Stimulated activated CD4-positive, alpha-beta T cell treated with anti-CD3 and anti-CD28 coated beads, Interleukin-2, amount 100 ng/mL, for 48 hours (primary cell): ENCODE measurements at places on chromosomes 16 and 17.

- no peak for DNase-seq
Observed at GRCh38 chr17:67043283-67043682, 1.1 kb upstream of the CACNG1 start.

DNA sequence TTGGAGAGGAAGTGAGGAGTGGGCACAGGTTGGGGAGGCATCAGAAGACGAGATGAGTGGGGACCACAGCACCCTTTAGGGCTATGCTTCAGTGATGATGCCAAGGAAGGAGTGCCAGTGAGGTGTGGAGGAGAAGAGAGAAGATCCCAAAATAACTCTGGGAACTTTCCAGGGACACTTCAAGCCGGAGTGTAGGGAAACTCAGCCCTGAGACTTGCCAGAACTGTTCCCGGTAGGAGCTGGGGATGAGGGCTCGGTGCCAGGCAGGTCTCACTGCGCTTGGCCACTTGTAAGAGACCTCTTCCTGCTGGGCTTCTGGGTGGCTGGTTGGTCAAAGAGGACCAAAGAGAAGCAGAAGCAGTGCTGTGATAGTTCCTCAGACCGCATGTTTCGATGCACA, 63.6 kb downstream of the SHISA6 start:
- no peak for DNase-seq

- DNase-seq, result no peak
Observed at GRCh38 chr17:28937044-28937729, 14.1 kb downstream of the PHF12 start.

GRCh38 chr17:72077326-72077960, 43.4 kb upstream of the SOX9 start:
- no peak for DNase-seq

- no peak for DNase-seq
Observed at GRCh38 chr17:29143894-29144293, 36.3 kb downstream of the MYO18A start.

DNA sequence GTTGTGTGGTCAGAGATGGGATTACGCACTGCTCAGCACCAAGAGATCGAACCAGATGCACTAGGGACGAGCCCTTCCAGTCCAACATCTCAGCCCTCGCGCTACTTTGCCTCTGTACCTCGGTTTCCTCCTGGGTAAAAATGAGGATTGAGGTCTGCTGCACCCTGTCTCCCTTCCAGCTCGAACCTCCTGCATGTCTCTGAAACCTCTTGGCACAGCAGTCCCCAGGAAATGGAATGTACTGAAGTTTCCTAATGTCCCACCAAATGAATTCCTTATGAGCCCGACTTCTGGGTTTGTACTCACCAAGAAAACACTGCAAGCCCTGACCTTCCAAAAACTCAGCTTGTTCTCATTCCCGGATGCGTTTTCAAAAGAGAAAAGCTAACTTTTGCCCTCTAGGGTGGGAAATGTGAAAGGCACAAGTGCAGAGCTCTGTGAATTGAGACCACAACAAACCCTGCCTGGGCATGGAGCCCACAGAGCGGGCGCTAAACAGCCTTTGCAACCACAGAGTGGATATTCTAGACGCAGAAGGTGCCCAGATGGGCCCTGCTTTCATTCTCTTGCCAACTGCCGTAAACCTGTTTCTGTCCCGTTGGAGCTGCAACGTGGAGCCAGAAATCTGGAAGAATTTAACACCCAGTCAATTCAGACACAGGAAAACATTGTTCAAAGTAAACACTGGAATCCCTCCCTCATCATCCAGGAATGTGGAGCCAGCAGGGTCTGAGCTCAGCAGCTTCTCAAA, 10.3 kb downstream of the CDRT4 start:
- no peak for DNase-seq

DNA sequence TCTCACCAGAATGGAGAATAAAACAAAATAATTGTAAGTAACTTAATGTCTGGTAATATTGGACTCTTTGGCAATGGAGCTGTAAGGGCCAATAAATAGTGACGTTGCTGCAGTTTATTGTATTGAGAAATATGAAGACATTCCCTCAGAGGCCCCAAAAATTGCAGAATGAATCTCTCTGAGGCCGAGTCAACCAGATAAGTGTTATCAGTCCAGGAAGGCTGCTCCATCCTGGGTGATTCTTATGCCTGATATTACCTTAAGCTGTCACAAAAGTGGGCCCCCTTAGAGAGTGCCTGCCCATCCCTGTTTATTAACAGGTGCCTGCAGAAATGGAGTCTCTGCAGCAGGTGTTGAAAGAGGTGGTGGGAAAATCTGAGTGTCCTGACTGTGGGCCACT, 219.2 kb downstream of the HS3ST4 start:
- no peak for DNase-seq

GRCh38 chr17:80082403-80083135, 18.8 kb upstream of the GAA start:
- DNase-seq, result peak; percentile 58

DNA sequence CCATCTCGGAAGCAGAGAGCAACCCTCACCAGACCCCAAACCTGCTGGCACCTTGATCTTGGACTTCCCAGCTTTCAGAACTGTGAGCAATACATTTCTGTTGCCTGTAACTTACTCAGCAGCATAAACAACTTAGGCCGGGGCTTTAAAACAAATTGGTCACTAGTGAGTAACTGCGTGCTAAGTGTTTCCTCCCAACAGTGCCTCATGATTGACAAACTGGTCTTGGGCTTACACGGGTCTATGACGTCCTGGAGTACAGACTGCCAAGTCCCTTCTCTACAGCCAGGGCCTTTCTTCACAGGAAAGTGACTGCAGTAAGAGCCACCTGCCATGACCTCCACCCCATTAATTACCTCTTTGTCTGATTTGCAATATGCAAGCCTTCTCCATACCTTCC, 136.7 kb downstream of the XYLT1 start:
- no peak for DNase-seq

DNA sequence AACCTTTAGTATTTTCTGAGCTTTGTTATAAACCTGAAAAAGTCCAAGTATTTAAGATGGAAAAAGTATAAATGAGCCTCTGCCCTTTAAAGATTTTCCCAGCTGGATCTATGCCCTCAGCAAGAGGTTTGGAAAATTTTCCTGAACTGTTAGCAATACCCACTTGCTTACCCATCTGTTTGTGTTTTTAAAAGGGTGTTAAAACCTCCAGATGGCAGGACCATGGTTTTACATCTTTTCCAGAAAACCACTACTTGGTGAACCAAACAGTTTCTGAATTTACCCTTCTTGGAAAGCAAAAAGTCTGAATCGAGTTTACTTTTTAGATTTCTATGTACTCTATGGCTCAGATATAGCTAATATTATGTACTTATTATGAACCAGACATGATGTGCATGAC, 719 bp downstream of the PMFBP1 start:
- DNase-seq, result no peak

DNA sequence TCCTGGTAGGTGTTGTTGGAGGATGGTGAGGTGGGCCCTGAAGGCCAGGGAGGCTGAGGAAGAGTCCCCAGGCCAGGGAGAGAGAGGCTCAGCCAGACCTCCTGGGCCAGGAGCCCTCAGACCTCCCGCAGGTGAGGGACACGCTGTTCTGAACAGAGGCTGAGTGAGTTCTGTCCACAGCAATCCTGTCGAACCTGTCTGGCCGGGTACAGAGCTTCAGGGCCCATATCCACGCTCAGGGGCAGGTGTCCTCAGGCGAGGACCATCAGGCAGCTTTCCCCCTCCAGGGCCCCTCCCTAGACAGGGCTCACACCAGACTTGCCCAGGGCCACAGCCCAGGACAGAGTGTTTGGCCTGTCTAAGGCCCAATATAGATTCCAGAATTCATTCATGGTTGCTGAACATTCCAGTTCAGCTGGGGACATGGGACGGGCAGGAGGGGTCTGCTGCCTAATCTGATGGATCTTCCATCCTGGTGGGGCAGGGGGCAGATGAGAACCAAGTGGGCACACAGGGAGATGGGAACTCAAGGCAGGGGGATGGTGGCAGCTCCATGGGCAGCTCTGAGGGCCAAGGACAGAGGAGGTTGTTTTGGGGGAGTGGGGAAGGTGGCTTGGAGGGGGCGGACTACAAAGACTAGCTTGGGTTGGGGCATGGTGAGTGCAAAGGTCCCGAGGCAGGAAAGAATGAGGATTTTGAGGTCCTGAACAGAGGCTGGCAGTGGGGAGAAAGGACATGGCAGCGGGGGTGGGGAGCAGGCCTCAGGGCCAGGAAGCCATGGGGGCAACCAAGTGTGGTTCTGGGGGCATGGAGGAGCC, 23.4 kb upstream of the MPRIP start:
- DNase-seq, result no peak

GRCh38 chr16:78098595-78099270, 721 bp upstream of the WWOX start:
- no peak for DNase-seq

- no peak for DNase-seq
Observed at GRCh38 chr16:81369888-81370504, 55.2 kb downstream of the GAN start.

DNA sequence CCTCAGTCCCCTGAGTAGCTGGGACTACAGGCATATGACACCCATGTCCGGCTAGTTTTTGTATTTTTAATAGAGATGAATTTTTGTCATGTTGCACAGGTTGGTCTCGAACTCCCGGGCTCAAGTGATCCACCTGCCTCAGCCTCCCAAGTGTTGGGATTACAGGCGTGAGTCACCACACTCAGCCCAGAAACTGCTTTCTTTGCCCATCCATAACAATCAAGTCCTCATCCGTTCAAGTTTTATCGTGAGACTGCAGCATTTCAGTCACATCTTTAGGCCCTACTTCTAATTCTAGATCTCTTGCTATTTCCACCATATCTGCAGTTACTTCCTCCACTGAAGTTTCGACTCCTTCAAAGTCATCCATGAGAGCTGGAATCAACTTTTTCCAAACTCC, 6.4 kb downstream of the NPRL3 start:
- no peak for DNase-seq

- peak; percentile 63 for DNase-seq
Observed at GRCh38 chr16:85086347-85087291, 25.7 kb downstream of the CIBAR2 start.

DNA sequence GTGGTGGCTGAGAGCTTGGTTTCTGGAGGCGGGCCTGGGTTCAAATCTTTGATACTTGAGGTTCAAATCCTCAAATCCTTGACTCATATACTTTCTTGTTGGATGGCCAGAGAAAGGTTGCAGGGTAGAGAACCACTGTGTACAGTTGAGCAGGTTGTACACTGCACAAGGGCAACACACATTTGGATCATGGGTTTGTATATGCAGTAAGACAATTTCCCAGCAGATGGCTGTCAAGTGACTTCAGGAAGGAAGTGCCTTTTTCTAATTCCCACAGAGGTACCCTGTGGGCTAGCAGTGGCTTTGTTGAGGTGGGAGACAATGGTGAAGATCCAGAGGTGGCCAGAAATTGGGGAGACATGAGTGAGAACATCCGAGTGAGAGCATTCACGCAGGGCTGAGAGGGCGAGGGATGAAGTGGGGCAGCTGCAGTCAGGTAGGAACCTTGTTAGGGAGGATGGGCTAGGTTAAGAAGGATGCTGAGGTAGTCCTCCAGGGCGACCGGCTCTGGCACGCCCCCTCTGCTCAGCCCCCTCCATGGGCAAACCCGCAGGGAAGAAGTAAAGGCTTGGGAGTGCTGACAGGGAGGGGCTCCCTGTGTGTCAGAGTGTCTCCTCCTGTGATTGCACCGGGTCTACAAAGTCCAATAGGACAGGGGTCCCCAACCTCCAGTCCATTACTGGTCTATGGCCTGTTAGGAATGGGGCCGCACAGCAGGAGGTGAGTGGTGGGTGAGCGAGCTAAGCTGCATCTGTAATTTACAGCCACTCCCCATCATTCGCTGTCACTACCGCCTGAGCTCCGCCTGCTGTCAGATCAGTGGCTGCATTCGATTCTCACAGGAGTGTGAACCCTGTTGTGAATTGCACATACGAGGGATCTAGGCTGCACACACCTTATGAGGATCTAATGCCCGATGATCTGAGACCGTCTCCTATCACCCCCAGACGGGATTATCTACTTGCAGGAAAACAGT, 2.7 kb downstream of the C16orf89 start:
- no peak for DNase-seq

- no peak for DNase-seq
Observed at GRCh38 chr17:60699090-60699489, 21.4 kb downstream of the BCAS3 start.

DNA sequence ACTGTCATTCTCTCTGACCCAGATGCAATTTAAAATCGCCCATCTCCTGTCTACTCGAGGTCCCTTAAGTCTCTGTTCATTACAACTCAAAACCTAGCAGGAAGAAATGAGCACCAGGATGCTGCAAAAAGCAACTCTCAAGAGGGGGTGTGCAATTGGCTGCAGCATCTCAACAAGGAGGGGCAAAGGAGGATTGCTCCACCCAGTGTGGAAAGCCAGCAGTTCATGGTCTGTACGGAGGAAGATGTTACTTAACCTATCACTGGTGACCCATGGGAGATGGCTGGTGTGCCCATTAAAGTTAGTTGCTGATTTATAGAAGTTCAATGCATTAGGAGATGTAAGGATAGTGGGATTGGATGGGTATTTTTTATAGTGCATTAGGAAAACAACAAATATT, 147.4 kb downstream of the CDK5R1 start:
- DNase-seq, result no peak

DNA sequence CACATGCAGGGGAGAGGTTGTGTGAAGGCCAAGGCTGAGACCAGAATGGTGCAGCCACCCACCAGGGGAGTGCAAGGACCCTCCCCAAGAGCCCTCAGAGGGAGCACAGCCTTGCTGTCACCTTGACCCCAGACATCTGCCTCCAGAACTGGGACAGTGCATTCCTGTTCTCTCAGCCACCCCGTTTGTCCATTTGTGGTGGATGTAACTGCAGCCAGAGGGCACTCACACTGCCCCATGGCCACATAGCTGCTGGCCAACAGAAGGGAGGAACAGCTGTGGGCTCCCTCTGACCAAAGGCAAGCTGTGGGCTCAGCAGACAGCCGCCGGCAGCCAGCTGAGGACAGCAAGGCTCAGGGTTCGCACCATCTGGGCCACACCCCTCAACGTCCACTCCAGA, 49.8 kb upstream of the KLHDC4 start:
- no peak for DNase-seq

DNA sequence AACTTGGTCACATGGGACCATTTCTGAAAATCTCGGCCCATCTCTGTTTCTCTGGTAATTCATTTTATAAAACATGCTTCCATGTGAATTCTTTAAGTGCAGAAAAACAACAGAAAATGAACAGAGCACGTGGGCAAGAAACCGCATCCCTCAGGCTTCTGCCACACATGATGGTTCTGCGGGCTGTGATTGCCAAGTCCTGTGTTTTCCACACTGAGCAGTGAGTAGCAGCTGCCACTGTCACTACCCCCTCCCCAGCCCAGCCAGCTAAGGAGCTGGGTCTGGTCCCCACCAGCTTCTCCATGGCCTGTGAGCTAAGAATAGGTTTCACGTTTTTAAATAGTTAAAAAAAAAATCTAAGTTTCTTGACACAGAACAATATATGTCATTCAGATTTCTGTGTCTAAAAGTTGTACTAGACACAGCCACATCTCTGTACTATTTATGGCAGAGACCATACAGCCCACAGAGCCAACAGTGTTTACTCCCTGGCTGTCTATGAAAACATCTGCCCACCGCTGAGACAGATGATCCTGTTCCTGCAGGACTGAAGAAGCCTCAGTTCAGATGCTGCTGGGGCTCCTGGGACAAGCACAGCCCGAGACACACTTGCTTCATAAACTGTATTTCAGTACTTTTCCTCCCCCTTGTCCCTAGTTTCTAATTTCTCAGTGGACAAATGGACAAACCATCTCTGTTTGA, 41.5 kb downstream of the USP22 start:
- DNase-seq, result no peak

- no peak for DNase-seq
Observed at GRCh38 chr16:80883159-80883642, 78.8 kb upstream of the CDYL2 start.

- DNase-seq, result no peak
Observed at GRCh38 chr17:55334881-55335540, 70.3 kb downstream of the HLF start.
